Skin of body (tissue), 3 donors: ENCODE measurements at places on chromosomes 2 and 18. TPM values are rescaled to one million over a fixed set of nuclear protein-coding genes. Genes with fewer than 3 reads are reported as not detected.

DNA sequence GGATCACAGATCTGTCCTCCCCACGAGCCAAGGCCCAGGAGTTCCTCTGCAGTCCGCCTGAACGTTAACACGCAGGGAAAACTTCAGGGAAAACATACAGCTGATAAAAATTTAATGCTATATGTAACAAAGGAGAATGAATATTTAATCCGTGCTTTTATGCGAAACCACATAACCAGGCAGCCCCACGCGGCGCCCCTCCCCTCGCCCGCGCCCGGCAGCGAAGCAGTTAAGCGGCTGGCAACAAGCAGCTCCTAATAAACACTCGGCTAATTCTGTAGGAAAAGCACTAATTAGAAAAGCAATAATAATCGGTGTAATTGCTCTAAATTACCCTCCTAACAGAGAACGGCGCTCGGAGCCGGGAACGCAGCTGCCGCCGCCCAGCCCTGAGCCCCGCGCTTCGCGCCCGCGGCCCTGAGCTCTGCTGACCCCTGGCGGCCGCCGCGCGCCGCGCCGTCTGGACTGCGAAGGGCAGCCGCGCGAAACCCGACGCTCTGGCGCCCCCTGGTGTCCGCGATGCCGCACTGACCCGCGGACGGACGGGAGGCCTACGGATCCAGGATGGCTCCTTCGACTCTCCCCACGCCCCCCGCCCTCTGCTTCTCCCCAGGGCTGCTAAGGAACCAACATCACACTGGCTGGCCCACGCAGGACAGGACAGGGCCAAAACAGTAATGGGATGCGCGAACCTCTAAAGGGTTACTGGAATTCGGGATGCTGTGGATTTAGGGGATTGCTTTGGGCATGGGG is 181.4 kb downstream of the SMAD2 start:
- peak; percentile 71 for DNase-seq

GRCh38 chr2:176665086-176665485 is 395.8 kb downstream of the MTX2 start:
- no peak for DNase-seq

- no peak for DNase-seq
These were observed 109.9 kb upstream of the DTNA start for GRCh38 chr18:34600158-34600557.

Gene CXCR1
- total RNA-seq = 2.1 TPM

Gene SGO2
- 7.7 TPM for total RNA-seq

GRCh38 chr2:10533811-10534321 is 85.7 kb upstream of the ODC1 start:
- DNase-seq = no peak

Gene PAIP2B
- total RNA-seq = 14.3 TPM

GRCh38 chr18:44298566-44298965 is 382.1 kb upstream of the SETBP1 start:
- no peak for DNase-seq

Gene MERTK
- 9.5 TPM for total RNA-seq

Gene CCDC138
- total RNA-seq = 11.3 TPM

DNA sequence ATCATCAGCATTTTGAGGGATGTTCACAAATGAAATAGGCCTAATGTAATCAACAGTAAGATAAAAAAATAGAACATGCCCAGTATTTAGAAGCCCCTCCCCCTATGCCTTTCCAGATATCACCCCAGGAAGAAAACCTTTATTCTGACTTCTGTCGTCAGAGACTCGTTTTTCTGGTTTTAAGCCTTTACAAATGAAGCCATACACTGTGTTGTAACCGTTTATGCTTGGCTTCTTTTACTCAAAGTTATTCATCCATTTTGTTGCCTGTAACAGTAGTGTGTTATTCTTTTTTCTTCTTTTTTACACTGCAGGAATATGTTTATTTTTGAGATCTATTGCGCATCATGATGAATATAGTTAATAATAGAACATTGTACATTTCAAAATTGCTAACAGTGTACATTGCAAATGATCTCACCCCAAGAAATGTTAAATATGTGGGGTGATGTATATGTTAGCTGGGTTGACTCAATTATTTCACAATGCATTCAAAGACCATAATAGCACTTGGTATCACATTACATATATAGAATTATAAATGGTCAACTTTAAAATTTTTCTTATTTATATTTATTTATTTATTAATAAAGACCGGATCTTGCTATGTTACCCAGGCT is 28.1 kb upstream of the PNPT1 start:
- DNase-seq = no peak
